ENCODE measurements at places on chromosomes 3 and 15.

GRCh38 chr3:87209111-87209510, 18.0 kb upstream of the CHMP2B start:
- no peaks in the 10 kb centered on the region for H3K36me3 ChIP-seq
- H3K4me3 ChIP-seq: no peak overlapping the region
- H3K27ac ChIP-seq: no peak overlapping the region

GRCh38 chr15:70309716-70310115, 212.0 kb upstream of the TLE3 start:
- no peaks in the 10 kb centered on the region for H3K4me1 ChIP-seq
- H3K27me3 ChIP-seq: peaks cover 23% of the 10 kb centered on the region
- DNase-seq: no peak
- no peaks in the 10 kb centered on the region for H3K36me3 ChIP-seq
- no peak overlapping the region for H3K27ac ChIP-seq

DNA sequence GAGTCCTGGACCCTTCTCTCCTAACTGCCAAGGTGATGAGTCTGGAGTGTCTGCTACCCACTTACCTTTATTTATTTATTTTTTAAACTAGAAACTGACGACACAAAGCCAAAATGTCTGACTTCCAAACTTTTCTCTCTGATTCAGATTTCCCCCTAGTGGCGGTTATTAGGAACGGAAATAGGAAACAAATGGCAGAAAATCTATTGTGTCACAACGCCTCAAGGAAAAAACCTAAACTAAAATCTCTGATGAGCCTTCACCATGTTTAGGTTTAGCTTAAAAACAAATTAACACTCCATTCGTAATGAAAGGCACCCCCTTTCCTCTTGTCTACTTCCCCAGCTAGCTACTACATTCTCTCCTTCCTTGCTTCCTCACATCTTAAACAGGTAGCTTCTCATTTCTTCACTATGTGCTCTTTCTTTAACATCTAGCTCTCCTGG, 94.0 kb upstream of the MEX3B start:
- no peak overlapping the region for H3K4me3 ChIP-seq
- no peaks in the 10 kb centered on the region for H3K36me3 ChIP-seq
- DNase-seq: peak; percentile 37

DNA sequence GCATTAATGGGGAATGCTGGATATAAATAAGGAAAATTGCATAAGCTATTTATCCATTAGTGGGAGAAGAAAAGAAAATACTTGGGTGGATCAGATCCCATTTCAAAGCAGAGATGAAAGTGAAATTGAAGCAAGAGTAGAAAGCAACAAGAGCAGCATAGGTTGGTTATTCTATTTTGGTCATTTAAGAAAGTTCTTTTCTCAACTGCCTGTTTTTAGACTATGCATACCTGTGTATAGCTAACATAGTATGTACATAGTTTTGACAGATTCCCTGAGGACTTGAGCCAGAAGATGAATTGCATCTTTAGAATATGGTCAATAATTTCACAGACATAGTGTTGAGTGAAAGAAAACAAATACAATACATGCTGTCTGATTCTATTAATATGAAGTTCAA, 29.0 kb upstream of the DENND4A start:
- DNase-seq: no peak
- H3K4me1 ChIP-seq: no peaks in the 10 kb centered on the region
- H3K36me3 ChIP-seq: no peaks in the 10 kb centered on the region
- H3K27me3 ChIP-seq: no peaks in the 10 kb centered on the region
- H3K27ac ChIP-seq: no peak overlapping the region
- no peak overlapping the region for H3K4me3 ChIP-seq

DNA sequence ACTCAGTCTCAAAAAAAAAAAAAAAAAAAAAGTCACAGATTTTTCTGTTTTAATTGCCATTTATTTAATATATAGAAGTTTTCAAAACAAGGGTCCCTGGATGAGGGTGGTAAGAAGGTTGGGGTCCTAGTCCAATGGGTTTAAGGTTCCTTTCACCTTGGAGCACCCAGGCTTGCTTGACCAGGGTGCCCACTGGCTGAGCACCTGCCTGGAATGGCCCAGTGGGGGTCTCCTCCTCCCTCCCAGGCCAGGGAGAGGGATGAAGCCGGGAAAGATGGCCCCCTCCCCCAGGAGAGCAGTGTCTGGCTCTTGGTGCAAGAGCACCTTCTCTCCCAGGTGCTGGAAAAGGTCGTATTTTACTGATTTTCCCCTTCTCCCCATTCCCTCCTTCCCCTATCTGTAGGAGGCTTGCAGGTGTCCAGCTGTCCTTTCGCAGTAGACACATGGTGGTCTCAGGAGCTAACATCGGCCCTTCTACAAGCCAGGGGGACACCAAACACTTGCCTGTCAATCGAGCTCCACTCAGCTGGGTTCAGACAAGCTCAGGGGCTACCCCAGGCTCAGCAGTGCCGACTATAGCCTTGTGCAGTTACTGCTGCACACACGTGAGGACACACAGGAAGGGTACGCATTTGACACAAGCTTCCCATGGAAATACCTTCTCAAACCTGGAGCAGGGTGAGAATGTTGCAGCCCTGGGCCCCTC, 112.3 kb upstream of the KLF13 start:
- H3K27me3 ChIP-seq: no peaks in the 10 kb centered on the region
- H3K4me3 ChIP-seq: no peak overlapping the region
- no peaks in the 10 kb centered on the region for H3K36me3 ChIP-seq

DNA sequence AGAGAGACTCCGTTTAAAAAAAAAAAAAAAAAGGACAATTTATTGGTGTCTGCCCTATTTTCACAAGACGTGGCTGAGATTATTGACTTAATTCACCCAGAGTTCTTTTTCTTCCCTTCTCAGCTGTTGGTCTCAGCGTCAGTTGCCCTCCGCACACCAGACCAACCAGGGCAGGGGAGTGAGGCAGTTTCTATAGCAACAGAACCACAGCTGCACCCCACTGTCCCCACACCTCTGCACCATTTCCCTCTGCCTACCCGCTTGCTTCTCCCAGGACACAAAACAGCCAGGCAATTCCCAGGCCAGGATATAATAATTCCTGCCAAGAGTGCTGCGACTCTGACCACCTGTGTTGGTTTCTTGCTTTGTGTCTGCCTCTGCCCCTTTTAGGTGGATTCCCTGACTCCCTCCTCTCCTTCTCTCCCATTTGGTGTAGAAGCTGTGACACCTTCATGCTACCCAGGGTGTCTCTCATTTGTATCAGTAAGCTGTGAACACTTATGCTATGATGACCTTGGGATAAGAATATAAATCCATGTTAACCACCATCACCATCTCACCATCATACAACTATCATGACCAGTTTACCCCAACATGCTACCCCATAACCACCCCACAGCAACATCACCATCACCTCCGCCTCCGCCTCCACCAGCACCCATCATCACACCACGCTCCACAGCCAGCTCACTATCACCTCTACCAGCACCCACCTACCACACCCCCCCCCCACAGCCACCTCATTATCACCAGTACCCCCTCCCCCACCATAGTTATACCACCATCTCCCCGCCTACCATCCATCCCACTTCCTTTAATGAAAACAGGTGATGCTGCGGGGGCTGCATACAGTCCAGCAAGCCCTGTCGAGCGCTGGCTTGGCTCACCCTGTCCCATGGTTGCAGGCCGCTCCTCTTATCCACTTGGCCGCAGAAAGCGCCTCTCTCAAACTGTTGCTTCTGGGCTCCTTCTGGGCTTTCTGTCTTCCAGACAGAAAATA, 589 bp downstream of the EPB42 start:
- H3K36me3 ChIP-seq: no peaks in the 10 kb centered on the region
- no peaks in the 10 kb centered on the region for H3K4me1 ChIP-seq
- peaks cover 18% of the 10 kb centered on the region for H3K27me3 ChIP-seq
- DNase-seq: no peak
- H3K4me3 ChIP-seq: no peak overlapping the region

- DNase-seq: no peak
- H3K27me3 ChIP-seq: no peaks in the 10 kb centered on the region
- H3K4me1 ChIP-seq: no peaks in the 10 kb centered on the region
- H3K36me3 ChIP-seq: no peaks in the 10 kb centered on the region
- H3K27ac ChIP-seq: no peak overlapping the region
Observed at GRCh38 chr3:61343543-61343942, 92.3 kb upstream of the FHIT start.

- no peaks in the 10 kb centered on the region for H3K4me1 ChIP-seq
- no peaks in the 10 kb centered on the region for H3K27me3 ChIP-seq
- DNase-seq: peak; percentile 4
Observed at GRCh38 chr3:24965706-24966385, 462.2 kb upstream of the RARB start.

GRCh38 chr3:137768361-137769321, 4.5 kb downstream of the SOX14 start:
- no peaks in the 10 kb centered on the region for H3K4me1 ChIP-seq
- peaks cover 99% of the 10 kb centered on the region for H3K27me3 ChIP-seq
- no peak overlapping the region for H3K4me3 ChIP-seq

DNA sequence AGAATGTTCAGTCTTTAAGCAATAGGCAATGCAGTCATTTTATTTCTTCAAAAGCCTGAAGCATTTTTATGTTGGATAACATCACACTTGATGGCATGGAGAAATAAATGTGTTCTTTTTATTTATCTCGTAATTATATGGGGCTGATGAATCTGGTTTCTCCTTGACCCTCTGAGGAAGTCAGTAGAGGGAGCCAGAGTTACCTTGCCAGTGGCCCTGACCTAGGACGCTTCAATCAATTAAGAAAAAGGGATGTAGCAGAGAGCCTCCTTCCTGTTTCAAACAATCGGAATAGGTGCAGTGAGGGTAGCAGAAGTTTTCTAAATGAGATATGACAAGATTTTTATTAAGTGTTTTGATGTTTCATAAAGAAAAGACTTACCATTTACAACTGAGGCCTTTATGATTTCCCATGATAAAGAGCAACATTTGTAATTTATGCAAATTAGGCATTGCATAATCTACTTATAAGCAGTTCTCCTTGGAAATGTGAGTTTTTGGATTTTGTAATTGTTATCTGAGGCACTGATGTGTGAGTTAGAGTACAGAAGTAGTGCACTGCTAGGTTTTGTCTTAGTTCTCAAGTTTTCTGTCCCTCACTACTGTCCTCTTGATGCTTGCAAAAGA, 129.1 kb downstream of the RAP2B start:
- peaks cover 5% of the 10 kb centered on the region for H3K4me1 ChIP-seq
- H3K27me3 ChIP-seq: no peaks in the 10 kb centered on the region
- DNase-seq: no peak
- no peaks in the 10 kb centered on the region for H3K36me3 ChIP-seq
- no peak overlapping the region for H3K27ac ChIP-seq
- H3K4me3 ChIP-seq: no peak overlapping the region

- H3K36me3 ChIP-seq: no peaks in the 10 kb centered on the region
- DNase-seq: no peak
- H3K27ac ChIP-seq: no peak overlapping the region
- H3K27me3 ChIP-seq: no peaks in the 10 kb centered on the region
- H3K4me3 ChIP-seq: no peak overlapping the region
Observed at GRCh38 chr3:77837456-77838025, 797.6 kb downstream of the ROBO2 start.

DNA sequence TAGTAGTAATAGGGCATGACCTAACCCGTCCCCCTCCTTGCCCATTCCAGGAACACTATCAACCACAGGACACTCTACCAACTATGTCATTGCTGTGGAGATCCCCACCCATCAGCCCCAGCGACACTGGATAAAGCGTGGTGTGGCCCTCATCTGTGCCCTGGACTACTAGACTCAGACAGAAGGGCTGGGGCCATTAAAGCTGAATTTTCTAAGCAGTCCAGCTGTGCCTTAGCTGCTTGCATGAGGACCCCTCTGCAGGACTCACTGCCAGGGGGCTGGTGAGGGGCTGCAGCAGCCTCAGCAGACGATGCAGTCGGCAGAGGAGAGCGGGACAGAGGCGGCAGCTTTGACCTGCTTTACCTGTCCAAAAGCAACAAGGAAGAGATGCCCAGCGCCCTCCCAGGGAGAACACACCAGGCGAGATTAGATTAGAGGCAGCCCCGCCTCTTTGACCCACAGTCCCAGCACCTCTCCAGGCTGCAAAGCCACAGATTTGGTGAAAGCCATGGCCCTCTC, 44.6 kb downstream of the SEMA3G start:
- H3K36me3 ChIP-seq: peaks cover 6% of the 10 kb centered on the region
- H3K27me3 ChIP-seq: no peaks in the 10 kb centered on the region
- H3K27ac ChIP-seq: no peak overlapping the region
